ENCODE measurements at places on chromosomes 3 and 15.

DNA sequence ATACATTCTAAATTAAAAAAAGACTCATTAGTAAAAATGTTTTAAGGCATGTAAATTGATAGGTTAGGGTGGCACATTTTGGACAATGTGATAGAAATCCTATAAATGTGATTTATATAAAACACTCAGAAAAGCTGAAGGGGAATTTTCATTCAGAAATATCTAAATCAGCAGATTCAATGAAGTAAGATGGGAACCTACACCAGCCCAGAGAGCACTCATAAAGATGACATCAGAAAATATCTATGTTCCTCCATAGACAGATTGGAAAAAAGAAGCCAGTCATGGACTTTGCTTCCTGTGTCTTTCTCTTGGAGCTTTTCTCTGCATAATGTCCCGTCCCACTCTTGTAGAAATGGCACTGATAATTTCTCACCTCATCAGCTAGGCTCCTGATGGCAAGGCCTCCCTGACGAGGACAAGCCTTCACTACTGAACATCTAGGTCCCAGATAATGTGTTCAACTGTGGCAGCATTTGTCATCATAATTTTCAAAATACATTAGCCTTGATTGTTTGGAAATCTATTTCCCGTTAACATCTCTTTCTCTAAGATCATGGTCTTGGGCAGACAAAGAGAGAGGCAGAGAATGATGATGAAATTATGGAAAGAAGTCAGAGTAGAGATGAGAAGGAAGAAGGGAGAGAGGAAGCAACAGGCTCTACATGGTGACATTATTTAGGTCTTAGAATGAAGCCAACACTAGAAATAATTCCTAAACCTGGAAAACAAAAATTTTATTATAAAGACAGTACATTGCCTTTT lies 354.4 kb downstream of the NTRK3 start:
- DNase-seq: no peak

DNA sequence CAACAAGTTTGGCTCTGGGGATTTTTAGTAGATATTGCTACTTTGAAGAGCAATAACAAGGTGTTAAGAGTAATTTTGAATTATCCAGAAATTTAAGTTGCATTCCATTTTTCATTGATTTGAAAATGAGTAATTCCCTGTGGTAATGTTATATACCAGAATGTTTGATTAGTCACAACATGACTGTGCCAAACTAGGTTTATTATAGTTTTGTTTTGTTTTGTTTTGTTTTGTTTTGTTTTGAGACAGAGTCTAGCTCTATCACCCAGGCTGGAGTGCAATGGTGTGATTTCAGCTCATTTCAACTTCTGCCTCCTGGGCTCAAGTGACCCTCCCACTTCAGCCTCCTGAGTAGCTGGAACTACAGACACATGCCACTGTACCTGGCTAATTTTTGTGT lies 40.7 kb downstream of the CNOT10 start:
- no peak for DNase-seq

DNA sequence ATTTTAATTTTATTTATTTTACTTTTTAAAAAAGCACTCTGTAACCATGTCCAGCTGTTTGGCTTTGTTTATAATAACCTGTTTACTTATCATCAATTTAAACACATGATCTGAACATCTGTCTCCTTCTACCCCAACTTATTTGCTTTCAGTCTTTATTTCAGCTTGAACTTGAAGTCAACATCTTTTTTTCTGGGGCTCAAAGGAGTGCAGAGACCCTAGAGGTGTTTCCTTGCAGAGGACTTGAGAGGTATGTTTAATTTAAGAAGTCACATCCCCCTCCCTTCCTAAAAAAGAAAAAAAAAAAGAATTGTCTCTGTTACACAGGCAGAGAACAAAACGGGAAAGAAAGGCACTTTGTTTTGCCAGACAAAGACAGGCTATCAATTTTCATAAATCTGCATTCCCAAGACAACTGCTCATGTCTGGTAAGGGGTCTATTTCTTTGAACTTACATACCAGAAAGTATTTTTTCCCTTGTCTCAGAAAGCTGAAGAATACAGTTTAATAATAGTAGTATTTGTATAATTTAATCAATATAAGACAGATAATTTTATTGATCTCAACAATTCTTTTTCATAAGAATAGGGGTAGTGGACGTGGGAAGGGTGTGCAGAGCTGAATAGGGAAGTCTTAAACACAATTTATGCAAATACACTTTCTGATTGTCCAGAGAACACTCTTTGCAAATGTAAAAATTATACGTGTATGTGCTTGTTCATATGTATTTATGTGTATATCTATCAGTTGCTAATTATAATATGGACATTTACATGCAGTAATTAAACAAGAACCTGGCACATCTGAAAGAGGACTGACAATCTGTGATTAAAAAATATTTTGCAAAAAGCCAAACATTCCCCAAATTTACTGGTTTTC lies 109.7 kb upstream of the PDZRN3 start:
- no peak for DNase-seq

GRCh38 chr15:48358229-48359152 lies 27.3 kb downstream of the DUT start:
- DNase-seq: peak; percentile 66

- no peak for DNase-seq
Observed at GRCh38 chr3:175316799-175317198, 457.7 kb downstream of the NAALADL2 start.

GRCh38 chr3:192928720-192929119 lies 11.1 kb upstream of the MB21D2 start:
- DNase-seq: no peak

GRCh38 chr3:141440942-141441341 lies 45.9 kb upstream of the RASA2 start:
- DNase-seq: no peak

Measured in hematopoietic multipotent progenitor cell treated with erythropoietin and hydrocortisone succinate and interleukin-3 and kit ligand, for 6 days (in vitro differentiated cells).